ENCODE measurements at places on chromosomes 7 and 10.

GRCh38 chr7:41447450-41448042 is 255.3 kb downstream of the INHBA start:
- DNase-seq, result no peak

GRCh38 chr7:3168869-3169268 is 125.2 kb upstream of the CARD11 start:
- no peak for DNase-seq

- DNase-seq, result no peak
Observed at GRCh38 chr10:22657566-22658225, 56.7 kb downstream of the PIP4K2A start.

DNA sequence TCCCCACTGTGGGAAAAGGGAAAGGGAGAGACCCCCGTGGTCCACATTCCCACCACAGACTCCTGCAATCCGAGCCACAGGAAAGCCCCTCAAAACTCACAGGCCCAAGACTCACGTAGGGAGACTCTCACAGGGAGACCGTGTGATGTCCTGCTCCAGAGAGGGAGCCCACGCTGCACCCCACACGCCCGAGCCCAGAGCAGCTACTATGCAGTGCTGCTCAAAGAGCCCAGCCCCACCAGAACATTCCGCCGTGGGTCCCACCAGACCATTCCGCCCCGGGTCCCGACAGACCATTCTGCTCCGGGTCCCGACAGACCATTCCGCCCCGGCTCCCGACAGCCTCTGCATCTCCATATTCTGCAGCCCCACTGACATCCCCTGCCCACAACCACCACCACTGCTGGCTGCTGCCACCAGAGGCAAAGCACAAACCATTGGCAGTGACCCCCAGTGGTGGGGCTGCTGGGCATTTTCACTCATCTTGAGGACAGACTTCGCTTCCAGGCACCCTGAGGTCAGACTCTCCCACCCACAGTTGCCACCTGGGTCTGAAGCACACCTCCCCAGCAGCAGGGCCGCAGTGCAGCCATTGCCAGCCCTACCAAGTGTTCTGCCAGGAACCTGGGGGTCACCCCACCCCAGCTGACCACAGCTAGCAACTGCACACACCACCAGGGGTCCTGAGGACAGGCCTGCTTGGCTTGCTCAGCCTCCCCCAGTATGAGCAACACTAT is 625.4 kb upstream of the FOXK1 start:
- no peak for DNase-seq

DNA sequence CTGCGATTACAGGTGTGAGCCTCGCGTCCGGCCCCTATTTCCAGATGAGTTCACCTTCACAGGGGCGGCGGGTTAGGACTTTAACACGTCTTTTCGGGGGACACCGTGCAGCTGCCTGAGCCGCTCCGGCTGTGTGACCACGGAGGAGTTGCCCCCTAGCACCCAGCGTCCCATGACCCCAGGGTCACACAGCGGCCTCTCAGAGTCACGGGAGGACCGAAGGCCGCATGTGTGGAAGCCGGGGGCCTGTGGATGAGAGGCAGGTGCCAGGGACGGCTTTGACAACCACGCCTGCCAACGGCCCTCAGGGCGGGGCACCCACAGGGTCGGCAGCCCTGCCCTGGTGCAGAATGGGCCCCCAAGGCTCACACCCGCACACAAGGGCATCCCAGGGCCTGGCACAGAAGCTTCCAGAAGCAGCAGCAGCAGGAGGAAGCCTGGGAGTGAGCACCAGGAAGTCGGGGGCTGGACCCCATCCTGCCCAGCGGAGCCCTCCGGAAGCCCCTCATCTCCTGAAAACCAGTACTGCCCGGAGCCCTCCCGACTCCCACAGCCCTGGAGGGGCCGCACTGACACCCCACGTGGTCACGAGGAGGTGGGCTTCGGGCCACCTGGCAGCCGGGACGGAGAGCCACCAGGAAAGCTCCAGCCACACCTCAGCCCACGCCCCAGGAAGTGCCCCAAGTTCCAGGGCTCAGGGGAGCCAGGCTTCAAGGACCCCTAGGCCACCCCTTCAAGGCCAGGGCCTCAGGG is 32.7 kb downstream of the ADAP1 start:
- DNase-seq, result no peak

DNA sequence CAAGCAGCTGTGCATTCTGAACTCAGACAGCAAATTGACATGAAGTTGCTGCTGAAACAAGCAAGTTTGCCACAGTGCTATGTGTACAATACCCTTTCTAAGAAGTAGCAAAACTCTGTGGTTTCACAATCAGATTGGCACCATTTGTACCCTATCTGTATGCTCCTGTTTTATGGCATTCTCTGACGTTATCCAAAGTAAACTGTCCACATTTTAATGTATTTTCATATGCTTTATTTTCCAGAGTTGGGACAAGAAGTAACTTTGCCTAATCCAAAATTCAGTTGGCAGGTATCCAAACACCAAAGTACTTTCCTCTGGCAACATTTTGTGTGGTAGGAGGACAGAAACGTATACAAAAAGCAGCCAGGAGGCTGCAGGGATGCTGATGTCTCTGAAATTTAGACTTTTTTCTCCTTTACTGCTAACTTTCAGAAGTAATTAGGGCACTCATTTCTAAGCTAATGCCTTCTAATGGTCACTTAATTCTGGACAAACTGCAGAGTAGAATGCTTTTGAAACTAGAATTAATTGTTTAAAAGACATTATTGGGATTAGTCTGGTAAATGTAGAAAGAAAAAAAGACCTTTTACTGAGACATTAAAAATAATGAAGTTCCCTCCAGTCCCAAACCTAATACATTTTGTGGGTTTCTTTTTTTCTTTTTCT is 414.7 kb upstream of the NRP1 start:
- no peak for DNase-seq

- DNase-seq, result no peak
Observed at GRCh38 chr7:131637859-131638258, 81.4 kb upstream of the PODXL start.

GRCh38 chr10:128035557-128035973 is 90.7 kb downstream of the MKI67 start:
- DNase-seq, result peak; percentile 71

DNA sequence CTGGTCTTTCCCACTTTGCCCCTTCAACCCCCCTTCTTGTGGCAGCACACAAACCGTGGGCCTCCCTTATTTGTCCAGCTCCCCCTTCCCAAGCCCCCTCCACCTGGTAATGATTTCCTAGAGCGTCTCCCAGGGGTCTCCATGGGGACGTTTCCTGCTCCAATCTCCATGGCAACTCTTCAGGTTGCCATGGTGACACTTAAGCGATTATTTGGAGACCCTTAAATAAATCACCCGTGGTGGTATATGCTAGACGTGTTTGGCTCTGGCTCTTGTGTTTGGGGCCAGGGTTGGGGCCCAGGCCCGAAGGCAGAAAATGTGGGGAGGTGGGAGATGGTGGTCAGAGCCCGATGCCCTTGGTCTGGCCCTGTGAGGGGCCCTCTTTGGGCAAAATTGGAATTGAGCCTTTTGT is 41.1 kb upstream of the DLG5 start:
- no peak for DNase-seq

DNA sequence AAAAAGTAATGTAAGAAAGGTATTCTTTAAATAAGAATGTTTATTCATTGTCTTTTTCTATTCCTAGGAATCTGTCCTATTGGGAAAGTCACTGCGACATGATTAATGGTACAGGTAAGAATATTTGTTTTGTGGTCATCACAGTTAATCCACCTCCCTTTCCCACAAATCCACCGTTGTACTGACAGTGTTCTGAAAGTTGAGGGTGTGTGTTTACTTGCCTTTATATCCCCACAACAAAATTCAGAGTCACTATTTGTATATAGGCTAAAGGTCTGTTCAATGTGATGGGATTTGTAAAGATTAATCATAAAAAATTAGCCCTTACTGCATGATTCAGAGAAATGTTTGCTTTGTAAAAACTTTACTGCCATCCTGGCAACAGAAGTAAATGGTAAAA is 27.9 kb downstream of the CD36 start:
- DNase-seq, result no peak

GRCh38 chr7:66330961-66331360 is 125.8 kb downstream of the TPST1 start:
- no peak for DNase-seq

DNA sequence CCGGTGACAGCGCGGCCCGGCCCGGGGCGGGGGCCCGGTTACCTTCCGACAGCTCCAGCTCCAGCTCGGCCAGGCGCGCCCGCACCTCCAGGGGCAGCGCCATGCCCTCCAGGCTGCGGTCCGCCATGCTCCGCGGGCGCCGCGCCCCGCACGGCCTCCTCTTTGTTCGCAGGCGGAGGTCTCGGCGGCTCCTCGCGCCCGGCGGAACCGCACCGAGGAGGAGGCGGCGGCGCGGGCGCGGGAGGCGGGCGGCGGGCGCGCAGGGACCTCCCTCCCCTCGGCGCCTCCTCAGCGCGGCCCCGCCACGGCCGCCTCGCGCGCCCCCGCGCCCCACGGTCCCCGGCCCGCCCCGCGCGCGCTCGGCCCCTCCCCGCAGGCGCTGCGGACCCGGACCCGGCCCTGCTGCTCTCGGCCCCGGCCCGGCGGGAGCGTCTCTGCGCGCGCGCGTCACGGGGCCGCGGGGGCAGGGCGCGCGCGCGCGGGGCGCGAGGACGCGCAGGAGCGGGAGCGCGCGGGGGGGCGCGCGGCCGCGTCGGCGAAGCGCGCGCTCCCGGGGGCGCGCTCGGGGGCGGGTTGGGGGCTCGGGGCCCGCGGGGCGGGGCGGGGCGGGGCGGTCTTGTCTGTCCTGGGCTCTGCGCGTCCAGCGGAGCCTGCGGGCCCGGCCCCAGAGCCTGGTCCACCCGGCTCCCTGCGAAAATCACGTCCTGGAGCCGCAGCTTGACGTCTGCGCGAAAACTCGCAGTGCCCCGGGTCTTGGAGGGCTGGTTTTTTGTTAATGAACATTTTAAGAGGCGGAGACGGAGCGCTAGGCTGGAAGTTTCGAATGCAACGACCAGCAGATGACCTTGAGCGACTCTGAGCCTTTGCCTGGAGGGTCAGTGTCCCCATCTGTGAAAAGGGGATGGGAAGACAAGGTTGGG is at the start of gene DIP2C:
Gene DIP2C, minus strand, starts transcription at position 217 of the 920 bp plus-strand sequence. Its CDS starts 90 bp downstream, at position 127.
- peak; percentile 80 for DNase-seq

DNA sequence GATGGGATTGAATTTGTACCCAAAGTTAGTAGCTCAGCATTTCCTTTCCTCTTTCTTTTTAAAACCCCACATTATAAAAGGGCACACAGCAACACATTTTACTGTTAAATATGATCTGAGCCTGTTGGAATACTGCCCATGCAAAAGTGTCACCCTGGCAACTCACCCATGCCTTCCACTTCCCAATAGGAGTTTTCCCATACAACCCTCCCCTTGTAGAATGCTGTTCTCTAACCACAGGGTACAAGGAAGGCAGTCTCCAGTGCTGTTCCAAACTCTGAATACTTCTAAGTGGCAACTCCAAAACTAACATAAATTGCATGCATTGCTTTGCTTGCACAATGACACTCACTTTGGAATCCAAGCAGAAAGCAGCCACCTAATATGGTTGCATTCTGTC is 60.8 kb downstream of the NRCAM start:
- no peak for DNase-seq

DNA sequence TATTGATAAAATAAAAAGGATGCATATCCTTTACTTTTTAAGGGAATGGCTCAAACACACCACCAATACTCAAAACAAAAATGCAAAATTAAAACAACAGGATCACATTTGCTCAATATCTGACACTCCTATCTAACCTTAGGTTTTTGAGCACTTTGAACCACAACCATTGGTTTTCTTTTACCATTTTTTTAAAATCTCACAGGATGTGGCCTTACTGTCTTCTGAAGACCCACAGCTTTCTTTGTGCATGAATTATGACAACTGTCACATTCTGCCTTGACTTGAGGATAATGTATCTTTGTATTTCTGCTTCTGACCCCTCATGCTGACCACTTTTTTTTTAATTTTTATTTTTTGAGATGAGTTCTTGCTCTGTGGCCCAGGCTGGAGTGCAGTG is 461.1 kb upstream of the NRP1 start:
- DNase-seq, result no peak

- DNase-seq, result no peak
Observed at GRCh38 chr7:117808910-117809705, 64.1 kb downstream of the CTTNBP2 start.

- no peak for DNase-seq
Observed at GRCh38 chr10:43863270-43863669, 214.6 kb upstream of the ZNF32 start.

DNA sequence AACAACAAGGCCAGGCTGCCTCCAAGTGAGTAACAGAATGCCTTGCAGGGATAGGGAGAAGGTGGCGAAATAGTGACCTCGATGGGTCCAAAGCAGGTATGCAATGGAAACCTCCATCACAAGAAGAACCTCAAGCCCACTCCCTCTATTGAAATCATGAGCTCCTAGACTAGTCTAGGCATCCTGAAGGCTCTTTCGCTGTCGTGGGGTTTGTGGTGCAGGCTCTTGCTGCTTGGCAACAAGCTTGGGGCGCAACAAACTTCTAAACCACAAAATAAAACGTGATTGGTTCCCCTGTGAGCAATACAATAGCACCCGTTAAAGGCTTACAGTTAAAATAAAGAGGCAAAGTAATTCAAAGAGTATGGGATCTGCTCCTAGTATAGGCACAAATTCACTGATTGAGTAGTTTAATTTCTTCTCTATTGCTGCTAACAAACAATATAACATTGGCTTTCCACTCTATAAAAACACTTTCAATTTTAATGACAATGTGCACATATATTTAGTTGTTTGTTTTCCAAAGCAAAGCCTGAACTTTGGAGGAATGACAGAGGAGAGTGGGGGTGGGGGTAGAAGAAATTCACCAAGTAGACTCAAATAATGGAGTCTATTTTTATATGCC is 64.1 kb downstream of the C10orf67 start:
- DNase-seq, result no peak

DNA sequence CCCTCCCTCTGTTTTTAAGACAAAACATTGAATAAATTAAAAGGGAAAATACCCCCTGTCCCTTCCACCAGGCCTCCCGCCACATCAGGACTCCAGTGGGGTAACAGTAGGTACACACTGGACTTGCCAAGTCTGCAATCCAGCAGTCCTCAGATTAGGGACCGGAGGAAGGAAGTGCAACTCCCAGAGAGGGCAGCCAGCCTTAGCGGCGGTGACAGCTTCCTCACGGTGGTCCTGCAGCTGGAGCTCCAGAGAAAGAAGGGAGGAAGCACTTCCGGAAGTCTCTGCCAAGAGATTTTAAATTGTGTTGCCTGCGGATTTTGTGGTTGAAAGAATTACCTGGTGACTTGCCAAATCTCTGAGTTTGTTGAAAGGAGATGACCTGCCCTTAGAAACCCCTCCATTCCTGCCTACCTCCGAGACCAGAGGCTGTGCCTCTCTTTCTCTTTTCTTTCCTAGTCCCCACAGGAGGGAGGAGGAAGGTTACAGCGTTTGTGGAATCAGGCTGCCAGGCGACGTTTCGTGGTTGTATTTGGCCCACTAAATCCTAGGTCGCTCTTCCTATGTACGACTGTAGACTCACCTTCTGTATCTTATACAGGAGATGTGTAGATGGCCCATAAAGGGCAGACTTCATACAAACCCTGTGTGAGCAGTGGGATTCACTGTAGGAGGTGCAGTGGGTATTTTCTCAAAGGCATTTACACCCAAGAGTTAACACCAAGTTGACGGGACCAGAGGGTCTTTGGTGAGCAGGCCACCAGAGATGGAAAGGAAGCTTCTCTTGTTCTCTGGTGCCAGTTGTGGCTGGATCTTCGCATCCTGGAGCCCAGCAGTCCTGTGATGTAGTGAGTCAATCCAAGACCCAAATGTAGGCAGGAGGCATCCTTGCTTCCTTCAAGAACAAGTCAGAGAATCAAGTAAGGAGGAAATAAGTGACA is 77.9 kb downstream of the INSIG1 start:
- no peak for DNase-seq

GRCh38 chr10:131789516-131789915 is 111.3 kb upstream of the PPP2R2D start:
- no peak for DNase-seq

All from trophoblast cell (in vitro differentiated cells and primary cell).